ENCODE measurements at places on chromosomes 3 and 15. TPM values are rescaled to one million over a fixed set of nuclear protein-coding genes. Genes with fewer than 3 reads are reported as not detected.

TMEM212 gene
- total RNA-seq = not detected

SKOR1 gene
- total RNA-seq = 0.05 TPM

NSUN3 gene
- 14.0 TPM for total RNA-seq

AHSG gene
- not detected for total RNA-seq

BFSP2 gene
- not detected for total RNA-seq

XCR1 gene
- not detected for total RNA-seq

FMN1 gene
- total RNA-seq = 0.09 TPM

CELSR3 gene
- 0.17 TPM for total RNA-seq

AGTR1 gene
- under 0.01 TPM for total RNA-seq

ZNF80 gene
- total RNA-seq = not detected

GOLGA6D gene
- total RNA-seq = not detected

TRH gene
- not detected for total RNA-seq

LDHAL6B gene
- not detected for total RNA-seq

MEIS2 gene
- total RNA-seq = 12.9 TPM

P2RY13 gene
- not detected for total RNA-seq

MESP2 gene
- total RNA-seq = not detected

PARP9 gene
- 23.4 TPM for total RNA-seq

NEK10 gene
- total RNA-seq = 2.0 TPM

All from dermis blood vessel endothelial cell (primary cell).